Activated CD8-positive, alpha-beta T cell treated with anti-CD3 and anti-CD28 coated beads, Interleukin-2, amount 10 ng/mL, durations not matched to agents 7 days and 5 days (primary cell): ENCODE measurements at places on chromosomes 1 and 21. TPM values are rescaled to one million over a fixed set of nuclear protein-coding genes. Genes with fewer than 3 reads are reported as not detected.

- no peak overlapping the region for H3K27ac ChIP-seq
- no peaks in the 10 kb centered on the region for H3K27me3 ChIP-seq
- no peak overlapping the region for H3K4me3 ChIP-seq
Measured at GRCh38 chr1:176118985-176119384, 88.1 kb downstream of the COP1 start.

GRCh38 chr1:7378346-7379130, 392.6 kb upstream of the VAMP3 start:
- no peak for DNase-seq
- no peak overlapping the region for H3K27ac ChIP-seq
- no peak overlapping the region for H3K4me3 ChIP-seq
- H3K4me1 ChIP-seq, result no peaks in the 10 kb centered on the region
- peaks cover 3% of the 10 kb centered on the region for H3K27me3 ChIP-seq

DNA sequence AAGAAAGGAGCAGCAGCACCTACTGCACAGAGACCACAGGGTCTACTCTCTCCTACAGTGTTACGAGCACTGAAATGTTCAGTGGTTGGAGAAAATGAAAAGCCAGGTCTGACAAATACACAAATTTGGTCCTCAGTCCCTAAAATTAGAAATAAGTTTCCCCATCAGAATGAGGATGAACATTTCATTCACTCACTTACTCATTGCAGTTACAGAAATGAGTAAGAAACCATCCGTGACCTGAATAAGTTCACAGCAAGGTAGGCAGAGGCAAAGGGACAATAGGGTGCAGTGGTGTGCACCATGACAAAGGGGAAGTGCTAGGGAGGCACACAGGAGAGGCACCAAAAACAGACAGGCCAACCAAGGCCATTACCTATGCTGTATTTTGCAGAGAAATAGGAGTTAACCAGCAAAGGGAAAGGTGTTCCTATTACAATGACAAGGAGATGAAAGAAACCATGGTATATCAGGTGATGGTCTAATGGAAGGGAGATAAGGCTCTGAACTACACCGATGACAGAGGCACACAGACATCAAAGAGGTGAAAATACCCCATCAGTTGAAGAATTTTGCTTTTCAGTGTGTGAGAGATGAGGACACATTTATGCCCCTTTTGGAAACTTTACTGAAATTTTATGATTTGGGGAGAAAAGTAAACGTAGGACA, 29.4 kb downstream of the VAV3 start:
- DNase-seq, result peak; percentile 57
- H3K27me3 ChIP-seq, result no peaks in the 10 kb centered on the region
- peak overlapping the region; percentile 76 for H3K27ac ChIP-seq
- peaks cover 45% of the 10 kb centered on the region for H3K4me1 ChIP-seq

GRCh38 chr1:160474392-160475242, 48.4 kb downstream of the SLAMF6 start:
- H3K4me1 ChIP-seq, result peaks cover 6% of the 10 kb centered on the region
- no peak for DNase-seq
- no peaks in the 10 kb centered on the region for H3K27me3 ChIP-seq
- no peak overlapping the region for H3K4me3 ChIP-seq
- H3K36me3 ChIP-seq, result peaks cover 5% of the 10 kb centered on the region
- no peak overlapping the region for H3K27ac ChIP-seq

The NUP210L gene
- total RNA-seq, result 0.13 TPM

DNA sequence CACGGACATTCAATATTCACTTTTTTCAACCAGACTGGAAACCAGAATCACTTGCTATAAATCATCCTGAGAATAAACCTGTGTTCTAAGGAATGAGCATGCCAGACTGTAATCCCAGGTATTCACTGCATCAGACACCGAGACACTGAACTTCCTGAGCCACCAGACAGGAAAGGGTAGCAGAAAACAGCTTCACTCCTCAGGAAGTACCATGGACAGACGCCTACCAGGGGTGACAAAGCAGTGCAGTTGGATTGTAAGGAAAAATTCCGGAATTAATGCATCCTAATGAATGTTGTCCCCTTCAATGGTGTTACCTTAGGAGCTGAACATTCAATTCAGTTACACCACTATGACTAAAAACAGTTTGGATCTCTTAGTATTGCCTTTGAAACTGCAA, 156.1 kb downstream of the PIGK start:
- no peak overlapping the region for H3K4me3 ChIP-seq
- DNase-seq, result no peak
- no peaks in the 10 kb centered on the region for H3K36me3 ChIP-seq
- no peak overlapping the region for H3K27ac ChIP-seq
- H3K4me1 ChIP-seq, result peaks cover 4% of the 10 kb centered on the region

The RGS16 gene
- 0.66 TPM for total RNA-seq

DNA sequence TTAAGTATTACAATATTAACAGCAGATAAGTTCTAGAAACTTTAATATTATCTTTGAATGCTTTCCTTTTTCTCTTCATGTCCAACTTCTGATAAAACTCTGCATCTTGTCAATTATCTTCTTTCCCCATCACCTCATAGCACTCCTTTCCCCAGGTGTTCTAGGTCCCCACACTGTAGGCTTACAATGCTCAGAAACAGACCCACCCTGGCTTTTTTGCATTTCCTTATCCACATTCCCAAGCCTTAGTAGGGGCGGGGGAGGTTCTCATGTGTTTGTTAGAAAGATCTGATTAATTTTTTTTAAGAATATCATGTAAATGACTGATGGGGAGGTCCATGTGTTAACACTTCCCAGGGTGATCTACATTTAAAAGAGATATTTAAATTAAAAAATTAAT, 63.9 kb downstream of the PLPPR4 start:
- H3K27ac ChIP-seq, result no peak overlapping the region
- no peaks in the 10 kb centered on the region for H3K4me1 ChIP-seq
- H3K4me3 ChIP-seq, result no peak overlapping the region
- no peaks in the 10 kb centered on the region for H3K27me3 ChIP-seq
- H3K36me3 ChIP-seq, result no peaks in the 10 kb centered on the region
- DNase-seq, result no peak

DNA sequence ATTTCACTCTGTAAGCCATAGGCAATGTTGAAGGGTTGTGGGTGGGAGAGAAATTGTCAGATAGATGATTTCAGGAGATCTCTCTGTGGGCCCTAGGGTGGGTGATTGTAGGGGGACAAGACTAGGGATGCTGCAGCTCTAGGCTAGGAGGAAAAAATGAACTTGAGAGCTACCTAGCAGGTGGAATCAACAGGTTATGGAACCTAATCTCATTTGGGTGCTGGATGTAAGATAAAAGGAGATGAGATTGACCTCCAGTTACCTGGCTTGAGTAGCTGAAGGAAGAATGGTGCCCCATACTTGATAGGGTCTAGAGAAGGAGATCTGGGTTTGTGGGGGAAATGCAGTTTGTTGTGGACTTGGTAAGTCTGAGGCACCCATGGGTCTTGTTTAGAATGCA, 396.5 kb downstream of the RRAGC start:
- H3K27ac ChIP-seq, result no peak overlapping the region
- no peaks in the 10 kb centered on the region for H3K4me1 ChIP-seq
- peaks cover 29% of the 10 kb centered on the region for H3K27me3 ChIP-seq
- H3K4me3 ChIP-seq, result no peak overlapping the region

DNA sequence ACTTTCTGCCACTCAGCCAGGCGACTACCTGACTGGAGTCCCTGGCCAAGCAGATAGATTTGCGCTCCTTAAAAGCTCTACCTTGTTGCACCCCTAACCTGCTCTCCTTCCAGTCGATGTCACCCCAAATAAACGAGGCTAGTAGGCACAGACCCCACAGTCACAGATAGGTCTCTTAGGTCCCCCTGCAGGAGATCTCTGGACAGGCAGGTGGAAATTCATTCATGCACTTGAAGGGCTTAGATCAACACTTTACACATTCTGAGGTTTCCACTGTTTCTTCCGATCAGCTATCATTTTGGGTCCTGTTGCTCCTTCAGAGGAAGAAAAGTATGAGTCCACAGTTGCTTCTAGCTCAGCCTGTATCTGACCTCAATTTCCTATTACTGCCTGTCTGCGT, 272.6 kb upstream of the FMN2 start:
- no peaks in the 10 kb centered on the region for H3K36me3 ChIP-seq
- H3K4me1 ChIP-seq, result peaks cover 4% of the 10 kb centered on the region
- DNase-seq, result peak; percentile 27
- no peaks in the 10 kb centered on the region for H3K27me3 ChIP-seq

The NGF gene
- not detected for total RNA-seq

GRCh38 chr1:245894843-245895242, 612.2 kb downstream of the SMYD3 start:
- no peak for DNase-seq
- no peak overlapping the region for H3K27ac ChIP-seq
- peaks cover 5% of the 10 kb centered on the region for H3K4me1 ChIP-seq
- no peaks in the 10 kb centered on the region for H3K27me3 ChIP-seq
- H3K36me3 ChIP-seq, result peaks cover 6% of the 10 kb centered on the region
- H3K4me3 ChIP-seq, result no peak overlapping the region
